ENCODE measurements at places on chromosomes 13 and 19. TPM values are rescaled to one million over a fixed set of nuclear protein-coding genes. Genes with fewer than 3 reads are reported as not detected.

GRCh38 chr13:51645154-51645650 is 60.9 kb downstream of the WDFY2 start:
- ATAC-seq = peak; percentile 31

GRCh38 chr13:44011036-44011435 is 131.3 kb downstream of the LACC1 start:
- ATAC-seq = no peak

DNA sequence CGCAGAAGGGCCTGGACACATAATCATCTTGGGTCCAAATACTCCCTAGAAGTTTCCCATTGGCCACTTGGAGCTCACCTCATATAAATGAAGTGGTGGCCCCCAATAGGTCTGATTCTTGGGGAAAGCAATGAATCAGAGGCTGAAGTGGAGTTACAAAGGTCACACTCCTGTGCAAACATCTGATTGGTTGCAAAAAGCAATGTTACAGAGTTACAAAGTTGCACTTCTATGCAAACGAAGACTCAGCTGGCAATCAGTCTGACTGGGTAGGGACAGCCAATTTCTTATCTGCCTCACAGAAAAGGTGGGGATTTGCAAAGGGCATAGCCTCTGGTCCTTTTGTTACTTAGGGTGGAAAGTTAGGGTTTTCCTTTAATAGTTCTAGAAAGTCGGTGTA is 1.8 kb upstream of the GPR180 start:
- ATAC-seq = no peak

- no peak for ATAC-seq
Measured at GRCh38 chr19:11435833-11436313, 438 bp downstream of the PRKCSH start.

GRCh38 chr13:50760751-50761150 is 82.7 kb downstream of the DLEU7 start:
- ATAC-seq = peak; percentile 63

GRCh38 chr13:89375839-89376238 is 1704.7 kb downstream of the SLITRK5 start:
- ATAC-seq = no peak

GRCh38 chr13:98189841-98190505 is 12.9 kb upstream of the RNF113B start:
- ATAC-seq = no peak

- ATAC-seq = no peak
Measured at GRCh38 chr19:15563325-15563794, 51.7 kb upstream of the CYP4F8 start.

- ATAC-seq = no peak
Measured at GRCh38 chr19:39306075-39306474, 9.9 kb downstream of the IFNL1 start.

GRCh38 chr13:26435646-26436045 is 121.8 kb upstream of the WASF3 start:
- ATAC-seq = no peak

GRCh38 chr13:27160657-27161295 is 10.8 kb downstream of the USP12 start:
- no peak for ATAC-seq

DNA sequence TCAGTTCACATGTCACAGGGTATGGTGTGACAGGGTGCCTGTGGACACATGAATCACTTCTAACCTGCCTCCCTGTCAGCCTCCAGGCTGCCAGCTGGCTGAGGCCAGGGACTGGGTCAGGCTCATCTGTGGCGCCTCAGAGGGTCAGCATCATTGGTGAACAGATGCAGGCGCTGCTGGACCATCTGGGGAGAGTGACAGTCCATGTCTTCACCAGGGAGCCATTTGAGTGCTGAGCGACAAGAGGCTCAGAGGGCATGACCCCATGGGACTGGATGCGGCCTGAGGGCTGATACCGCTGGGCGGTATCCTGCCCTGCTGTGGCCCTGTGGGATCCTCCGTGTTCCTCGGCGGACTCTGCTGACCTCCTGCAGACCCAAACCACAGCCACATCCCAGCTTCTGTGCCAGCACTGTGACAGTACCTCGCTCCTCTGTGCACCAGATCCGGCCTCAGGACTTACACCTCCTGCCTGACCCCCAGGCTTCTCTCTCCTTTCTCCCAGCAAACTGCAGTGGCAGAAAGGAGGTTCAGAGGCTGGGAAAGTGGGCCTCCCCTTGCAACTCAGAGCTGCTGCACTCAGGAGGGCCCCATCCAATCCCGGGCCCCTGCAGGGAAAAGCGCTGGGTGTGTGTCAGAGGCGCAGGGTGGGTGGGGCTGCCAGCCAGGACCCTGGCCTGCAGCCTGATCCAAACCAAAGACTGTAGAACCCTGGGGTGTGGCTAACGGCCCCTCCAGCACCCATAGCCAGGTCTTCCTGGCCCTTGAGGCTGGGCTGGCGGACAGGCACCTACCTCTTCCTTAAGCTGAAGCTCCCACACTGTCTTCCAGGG is 10.2 kb downstream of the ACTMAP start:
- ATAC-seq = no peak

- no peak for ATAC-seq
Measured at GRCh38 chr13:34167347-34167746, 349.4 kb downstream of the RFC3 start.

- peak; percentile 97 for ATAC-seq
Measured at GRCh38 chr19:43503501-43504425, 783 bp downstream of the PHLDB3 start.

DNA sequence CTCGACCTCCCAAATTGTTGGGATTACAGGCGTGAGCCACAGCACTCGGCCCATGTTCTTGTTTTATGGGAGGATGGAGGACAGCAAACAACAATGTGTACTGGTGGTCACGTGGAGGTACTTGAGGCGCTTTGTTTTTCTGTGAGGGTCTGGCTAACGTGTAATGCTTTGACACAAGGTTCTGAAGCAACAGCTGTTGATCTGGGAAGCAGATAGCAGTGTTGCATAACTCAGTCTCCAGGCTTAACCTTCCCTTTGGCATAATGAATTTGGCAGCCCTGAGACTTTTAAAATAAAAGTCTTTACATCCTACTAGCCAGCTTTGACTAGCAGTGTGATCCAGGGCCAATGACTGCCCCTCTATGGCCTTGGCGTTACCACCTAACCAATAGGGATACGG is 6.9 kb upstream of the ZNF580 start:
- no peak for ATAC-seq

GRCh38 chr13:42815681-42816080 is 34.3 kb downstream of the FAM216B start:
- ATAC-seq = no peak

GRCh38 chr13:36193151-36193855 is 21.1 kb downstream of the SOHLH2 start:
- no peak for ATAC-seq

GRCh38 chr19:39680593-39680992 is 23.7 kb upstream of the LGALS14 start:
- ATAC-seq = no peak

Gene AMER2
- total RNA-seq = not detected

Gene LMTK3
- 3.8 TPM for total RNA-seq

Gene MAMSTR
- 1.7 TPM for total RNA-seq

Gene CARS2
- 93.4 TPM for total RNA-seq

Gene ZNF880
- total RNA-seq = 10.0 TPM

Gene PLIN4
- not detected for total RNA-seq

Gene TJP3
- 1.5 TPM for total RNA-seq

Gene IGLON5
- total RNA-seq = 0.09 TPM

Gene POU2F2
- total RNA-seq = 33.1 TPM

Gene ADGRE2
- total RNA-seq = 1.1 TPM

Gene ZNF260
- total RNA-seq = 6.1 TPM

Data from activated T-helper 17 cell treated with anti-CD3 and anti-CD28 coated beads, Interleukin-2, amount 50 U/mL, for 72 hours (primary cell).